ENCODE measurements at places on chromosomes 12 and 14.

- DNase-seq = no peak
Measured at GRCh38 chr12:20314328-20314727, 54.0 kb upstream of the PDE3A start.

DNA sequence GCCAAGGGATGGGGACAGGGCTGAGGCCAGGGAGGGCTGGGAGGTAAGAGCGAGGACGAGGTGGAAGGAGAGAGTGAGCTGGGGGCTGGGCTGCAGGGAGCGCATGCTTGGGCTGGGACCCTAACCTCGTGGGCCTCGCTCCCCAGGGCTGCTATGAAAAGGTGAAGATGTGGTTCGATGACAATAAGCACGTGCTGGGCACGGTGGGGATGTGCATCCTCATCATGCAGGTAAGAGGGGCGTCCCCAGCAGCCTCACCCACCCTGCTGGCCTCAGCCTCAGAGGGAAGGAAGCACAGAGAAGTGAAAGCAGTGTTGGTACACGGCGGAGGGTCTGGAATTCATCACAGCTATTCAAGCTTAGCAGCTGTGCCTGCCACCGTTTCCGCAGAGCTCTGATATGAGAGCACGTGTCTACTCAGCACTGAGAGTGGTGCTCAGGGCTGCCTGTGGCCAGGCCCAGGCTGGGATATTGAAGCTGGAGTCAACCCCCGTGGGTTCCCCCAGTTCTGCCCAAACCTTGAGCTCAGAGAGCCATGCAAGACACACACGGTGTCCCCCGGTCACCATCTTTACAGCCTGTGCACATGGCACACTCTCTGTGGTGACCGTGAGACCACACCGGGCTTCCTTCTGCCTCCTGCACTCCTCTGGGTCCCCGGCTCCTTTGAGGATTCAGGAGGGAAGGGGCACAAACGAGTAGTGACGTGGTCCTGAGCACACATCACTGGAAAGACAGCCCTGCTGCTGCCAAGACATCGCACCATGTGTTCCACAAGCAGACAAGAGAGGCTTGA lies 204.6 kb downstream of the TSPAN9 start:
- no peak for DNase-seq

DNA sequence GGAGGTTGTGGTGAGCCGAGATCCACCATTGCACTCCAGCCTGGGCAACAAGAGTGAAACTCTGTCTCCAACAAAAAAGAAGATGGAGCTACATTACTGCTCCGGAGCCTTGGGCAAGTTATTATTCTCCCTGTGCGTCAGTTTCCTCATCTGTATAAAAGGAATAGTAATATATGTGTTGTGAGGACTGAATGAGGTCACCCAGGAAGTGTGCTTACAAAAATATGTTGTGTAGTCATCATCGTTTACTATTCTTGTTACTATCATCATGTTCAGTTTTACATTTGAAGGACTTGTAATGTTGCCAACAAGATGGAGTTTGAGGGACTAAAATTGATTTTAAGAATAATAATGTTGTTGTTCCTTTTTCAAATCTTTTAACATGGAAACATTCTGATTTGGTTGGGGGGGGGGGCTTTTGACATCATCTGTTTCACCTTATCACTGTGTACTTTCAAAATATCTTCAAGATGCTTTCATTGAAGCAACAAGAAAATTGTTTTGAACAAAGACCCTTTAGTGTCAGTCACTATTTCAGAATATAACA lies 156.8 kb downstream of the PDE3A start:
- DNase-seq = no peak

DNA sequence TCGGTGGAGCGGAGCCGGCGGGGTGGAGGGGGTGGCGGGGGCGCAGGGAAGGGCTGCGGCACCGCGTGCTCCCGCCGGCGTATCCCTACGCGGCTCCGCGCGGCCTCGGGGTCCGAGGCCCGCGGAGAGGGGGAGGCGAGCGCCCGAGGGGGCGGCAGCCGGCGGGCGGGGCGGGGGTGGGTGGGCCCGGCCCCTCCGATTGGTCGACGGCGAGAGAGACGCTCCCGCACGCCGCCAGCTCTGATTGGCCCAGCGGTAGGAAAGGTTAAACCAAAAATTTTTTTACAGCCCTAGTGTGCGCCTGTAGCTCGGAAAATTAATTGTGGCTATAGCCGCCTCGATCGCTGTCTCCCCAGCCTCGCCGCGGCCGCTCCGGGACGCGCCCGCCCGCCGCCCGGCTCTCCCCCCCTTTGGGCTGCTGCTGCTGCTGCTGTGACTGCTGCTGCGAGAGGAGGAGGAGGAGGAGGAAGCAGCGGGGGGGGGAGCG lies at the start of gene FOXG1:
Gene FOXG1, plus strand, starts transcription at position 319 of the 487 bp plus-strand sequence. CDS start 493 bp downstream, outside the sequence.
- no peak for DNase-seq

GRCh38 chr14:75577090-75577489 lies 1.3 kb upstream of the FLVCR2 start:
- DNase-seq = no peak

- no peak for DNase-seq
Measured at GRCh38 chr14:72788255-72788654, 105.6 kb downstream of the DPF3 start.

GRCh38 chr12:121720762-121721161 lies 8.2 kb downstream of the TMEM120B start:
- DNase-seq = no peak

DNA sequence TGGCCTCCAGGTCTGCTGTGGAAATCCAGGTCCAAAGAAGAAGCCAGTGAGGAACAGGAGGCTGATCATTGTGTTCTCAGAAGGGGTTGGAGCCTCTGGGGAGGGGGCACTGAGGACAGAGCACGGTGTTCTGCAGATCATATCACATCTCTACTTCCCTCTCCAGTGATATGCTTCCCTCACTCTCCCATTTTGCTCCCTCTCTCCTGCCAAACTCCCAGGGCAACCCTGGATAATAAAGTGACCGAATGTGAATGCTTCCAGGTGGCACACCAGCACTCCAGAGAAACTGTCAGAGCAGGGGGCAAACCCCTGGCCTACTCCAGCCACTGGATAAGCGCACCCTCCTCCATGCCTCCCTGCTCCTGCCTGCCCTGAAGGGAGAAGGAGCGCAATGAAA lies 57.8 kb downstream of the DPF3 start:
- DNase-seq = no peak

GRCh38 chr12:108972358-108972757 lies 48.5 kb downstream of the SVOP start:
- no peak for DNase-seq

GRCh38 chr14:88599326-88599725 lies 36.5 kb downstream of the ZC3H14 start:
- no peak for DNase-seq

DNA sequence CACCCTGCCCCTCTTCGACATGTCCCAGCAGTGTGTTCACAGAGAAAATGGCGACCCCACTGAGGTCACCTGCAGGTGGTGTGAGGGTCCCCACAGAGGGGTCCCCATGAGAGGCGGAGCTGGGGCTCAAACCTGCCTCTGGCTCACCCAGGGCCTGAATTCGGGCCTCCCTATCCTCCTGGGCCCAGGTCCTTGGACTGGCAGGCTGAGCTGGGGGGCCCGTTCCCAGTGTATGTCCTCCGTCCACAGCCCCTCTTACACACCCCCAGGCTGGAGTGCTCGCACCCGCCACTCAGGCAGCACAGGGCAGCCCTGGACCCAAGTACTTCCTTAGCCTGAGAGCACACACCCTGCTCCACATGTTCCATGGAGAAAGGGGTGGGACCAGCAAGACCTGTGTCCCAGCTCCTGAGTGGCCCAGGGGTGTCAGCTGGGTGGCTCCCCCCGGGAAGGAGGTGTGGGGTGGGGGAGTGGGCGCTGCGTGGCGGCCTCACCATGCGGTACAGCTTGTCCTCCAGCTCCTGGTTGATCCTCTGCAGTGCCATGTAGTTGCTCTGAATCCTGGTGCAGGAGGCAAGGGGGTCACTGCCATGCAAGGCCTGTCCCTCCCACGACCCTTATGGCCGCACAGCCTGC lies 42.6 kb downstream of the BEGAIN start:
- no peak for DNase-seq

DNA sequence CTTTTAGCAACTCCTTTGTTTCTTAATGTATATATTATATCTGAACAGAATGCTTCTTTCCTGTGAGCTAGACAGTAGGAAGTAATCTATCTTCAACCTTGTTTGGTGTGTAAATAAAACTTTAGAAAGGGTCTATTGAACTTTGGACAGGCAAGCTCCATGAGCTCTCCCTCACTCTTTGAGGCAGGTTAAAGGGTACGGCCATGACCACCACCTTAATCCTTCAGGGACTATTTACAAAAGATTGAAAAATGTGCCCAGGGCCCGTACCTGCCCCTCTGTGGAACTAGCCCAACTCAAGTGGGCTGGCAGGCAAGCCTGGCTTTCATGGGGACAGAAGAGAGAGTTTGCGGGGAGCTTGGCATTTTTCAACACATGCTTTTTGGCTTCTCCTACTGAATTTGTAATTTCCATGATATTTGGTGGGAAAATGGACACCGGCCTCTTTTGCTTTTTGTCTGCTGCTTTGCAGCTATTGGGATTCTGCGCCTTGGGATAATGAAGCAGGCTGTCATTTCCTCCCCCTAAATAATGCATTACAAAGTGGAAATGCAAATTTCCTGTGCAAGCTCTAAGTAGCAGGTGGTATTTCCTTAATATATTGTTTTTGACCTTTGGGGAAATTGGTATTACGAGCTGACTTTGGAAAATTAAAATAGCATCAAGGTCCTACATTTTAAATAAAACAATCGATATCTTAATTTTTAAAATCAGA lies 106.0 kb downstream of the HMGA2 start:
- DNase-seq = no peak

DNA sequence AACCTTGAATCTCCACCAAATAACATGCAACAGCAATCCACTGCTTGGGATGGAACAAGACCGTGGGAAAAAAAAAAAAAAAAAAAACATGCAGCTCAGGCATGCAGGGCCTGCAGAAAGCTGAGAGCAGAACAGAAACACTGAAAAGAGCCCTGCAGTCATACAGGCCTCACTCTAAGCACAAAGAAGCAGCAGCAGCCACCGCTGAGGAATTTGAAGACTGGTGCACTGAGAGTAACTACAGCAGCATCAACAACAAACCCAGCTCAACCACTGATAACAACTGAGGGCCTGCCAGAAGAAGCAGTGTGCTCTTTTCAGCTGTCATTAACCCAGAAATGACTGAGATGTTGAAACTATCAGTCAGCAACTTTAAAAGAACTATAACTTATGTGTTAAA lies 354.7 kb upstream of the TMTC1 start:
- DNase-seq = no peak

GRCh38 chr14:100856056-100856950 lies 30.4 kb downstream of the MEG3 start:
- no peak for DNase-seq

- DNase-seq = no peak
Measured at GRCh38 chr14:92659765-92660561, 88.5 kb downstream of the LGMN start.

- DNase-seq = peak; percentile 88
Measured at GRCh38 chr14:100850841-100851585, 25.1 kb downstream of the MEG3 start.
